Cerebellar nuclear complex (tissue), 1 donor: ENCODE measurements at places on chromosomes 6 and 20.

- DNase-seq: no peak
Observed at GRCh38 chr6:68901044-68901443, 266.0 kb downstream of the ADGRB3 start.

DNA sequence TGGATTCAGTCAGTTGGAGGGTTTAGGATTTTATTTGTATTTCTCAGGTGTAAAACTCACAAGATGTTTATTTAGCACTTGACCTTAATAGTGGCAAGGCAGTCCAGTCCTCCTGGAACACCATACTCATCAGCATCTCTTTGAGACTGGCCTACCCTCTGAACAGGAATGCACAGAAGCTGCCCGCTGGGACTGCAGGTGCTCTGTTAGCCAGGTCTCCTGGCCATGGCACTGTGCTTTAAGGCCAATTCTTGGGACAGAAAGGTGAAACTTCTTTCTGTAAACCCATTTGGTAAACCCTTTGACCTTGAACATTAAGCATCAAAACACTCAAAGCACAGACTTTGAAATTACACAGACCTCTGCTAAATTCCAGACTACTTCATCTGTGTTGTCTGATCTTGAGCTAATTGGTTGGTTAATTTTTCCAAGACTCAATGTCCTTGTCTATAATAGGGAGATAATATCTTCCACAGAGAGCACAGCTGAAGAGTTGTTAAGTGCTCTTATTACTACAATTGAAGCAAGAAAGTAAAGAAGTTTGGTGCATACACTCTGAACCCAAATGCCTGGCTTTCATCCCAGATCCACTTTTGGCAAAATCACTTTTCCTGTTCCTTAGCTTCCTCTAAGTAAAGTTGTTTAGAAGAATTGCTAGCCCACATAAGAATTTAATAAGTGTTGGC, 54.9 kb upstream of the NT5E start:
- DNase-seq: no peak

DNA sequence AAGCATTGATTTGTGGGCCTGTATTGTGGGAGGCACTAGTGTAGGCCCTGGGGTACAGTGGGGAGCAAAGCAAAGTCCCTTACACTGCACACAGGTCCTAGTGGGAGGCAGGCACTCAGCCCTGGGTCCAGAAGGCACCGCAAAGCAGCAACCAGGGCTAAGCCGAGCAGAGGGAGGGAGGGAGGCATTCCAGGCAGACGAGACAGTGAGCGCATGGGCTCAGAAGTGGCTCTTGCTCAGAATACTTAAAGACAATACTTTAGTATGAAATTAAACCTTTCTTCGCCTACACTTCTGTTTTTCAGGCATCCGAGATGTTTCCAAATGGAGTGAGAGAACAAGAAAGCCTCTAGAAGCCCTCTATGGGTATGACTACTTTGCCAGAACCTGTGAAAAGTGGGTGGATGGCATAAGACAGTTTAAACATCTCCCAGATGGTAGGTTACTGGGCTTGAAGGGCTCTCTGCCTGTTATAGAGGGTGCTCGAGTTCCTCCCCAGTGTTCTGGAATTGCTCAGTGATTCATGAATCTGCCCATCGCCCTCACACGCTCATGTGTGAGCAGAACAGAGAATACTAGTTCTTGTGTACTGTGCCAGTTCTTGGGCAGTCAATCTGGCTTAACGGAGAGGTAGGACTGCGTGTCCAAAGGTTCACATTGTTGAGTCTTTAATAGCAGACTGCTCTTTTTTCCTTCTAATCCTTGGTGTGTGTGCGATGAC, 18.7 kb downstream of the BPHL start:
- DNase-seq: no peak

DNA sequence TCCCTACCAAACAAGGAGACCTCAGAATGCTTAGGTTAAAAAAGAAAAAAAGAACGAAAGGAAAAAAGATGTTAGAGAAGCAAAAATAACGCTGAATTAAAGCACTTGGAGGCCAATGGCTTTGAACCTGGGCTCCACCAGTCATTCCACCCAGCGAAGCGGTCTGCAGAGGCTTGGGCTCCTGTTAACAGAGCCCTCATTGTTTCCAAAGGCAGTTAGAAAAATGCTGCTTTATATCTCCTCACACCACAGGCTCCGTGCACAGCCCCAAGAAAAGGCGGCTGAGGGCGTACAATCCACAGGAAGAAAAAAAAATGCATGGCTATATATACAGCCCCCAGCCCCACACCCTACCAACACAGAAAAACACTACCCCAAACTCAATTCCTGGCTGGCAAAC, 255.9 kb downstream of the FOXC1 start:
- no peak for DNase-seq

- DNase-seq: no peak
Observed at GRCh38 chr6:2432292-2432691, 186.9 kb upstream of the GMDS start.

GRCh38 chr6:9623985-9624384, 790.9 kb downstream of the TFAP2A start:
- no peak for DNase-seq

DNA sequence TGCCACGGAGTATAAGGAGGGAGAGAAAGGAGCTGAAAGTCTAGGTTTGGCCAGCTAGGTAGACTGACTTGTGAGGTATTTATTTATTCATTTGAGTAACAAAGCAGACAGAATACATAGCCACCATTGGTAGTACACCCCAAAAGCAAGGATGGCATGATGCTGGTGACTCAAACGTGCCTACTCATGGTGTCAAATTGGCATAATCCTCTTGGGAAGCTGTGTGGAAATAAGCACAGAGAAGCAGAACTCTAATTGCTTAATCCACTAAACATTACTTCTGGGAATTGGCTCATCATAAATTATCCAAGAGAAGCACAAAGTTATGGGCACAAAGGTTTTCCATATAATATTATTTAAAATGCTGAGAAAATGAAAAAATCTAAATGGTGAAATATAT, 2.5 kb downstream of the DEFB132 start:
- DNase-seq: no peak

GRCh38 chr6:106359959-106360409, 533 bp upstream of the CRYBG1 start:
- DNase-seq: no peak

- no peak for DNase-seq
Observed at GRCh38 chr6:169069356-169069755, 184.3 kb downstream of the THBS2 start.

DNA sequence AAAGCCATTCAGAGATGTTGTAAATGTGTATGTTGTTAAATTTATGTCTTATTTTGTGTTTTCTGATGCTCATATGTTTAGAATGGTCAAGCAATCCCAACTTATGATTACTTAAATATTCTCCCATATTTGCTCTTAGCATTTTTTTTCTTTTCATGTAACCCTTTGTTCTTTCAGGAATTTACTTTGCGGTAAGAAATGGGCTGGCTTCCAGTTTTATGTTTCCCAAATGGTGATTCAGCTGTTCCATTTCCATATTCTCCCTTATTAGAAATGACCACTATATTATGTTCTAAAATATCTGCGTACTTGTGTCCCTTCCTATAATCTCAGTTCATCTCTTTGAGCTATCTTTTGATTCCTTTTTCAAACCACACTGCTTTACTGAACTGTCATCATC, 113.7 kb downstream of the CDH26 start:
- no peak for DNase-seq
